ENCODE measurements at places on chromosomes 12 and 14.

- DNase-seq: no peak
Measured at GRCh38 chr12:125287155-125287847, 222.1 kb downstream of the AACS start.

DNA sequence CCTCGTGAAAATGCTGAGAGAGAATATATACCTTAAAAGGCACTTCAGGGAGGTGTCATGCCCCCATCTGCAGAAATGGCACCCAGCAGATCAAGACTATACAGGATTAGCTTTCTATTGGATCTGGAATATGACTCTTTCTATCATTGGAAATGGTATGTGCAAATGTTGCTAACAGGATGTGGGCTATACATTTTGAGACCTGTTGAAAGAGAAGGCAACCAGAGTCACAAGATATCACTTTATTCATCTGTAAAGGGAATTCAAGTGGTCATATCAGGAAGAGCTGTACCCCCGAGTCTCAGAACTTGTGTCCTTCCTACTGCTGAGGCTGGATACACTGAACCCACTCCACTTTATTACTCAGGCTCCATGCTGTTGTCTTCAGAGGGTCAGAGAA, 46.1 kb upstream of the FRMD6 start:
- no peak for DNase-seq

DNA sequence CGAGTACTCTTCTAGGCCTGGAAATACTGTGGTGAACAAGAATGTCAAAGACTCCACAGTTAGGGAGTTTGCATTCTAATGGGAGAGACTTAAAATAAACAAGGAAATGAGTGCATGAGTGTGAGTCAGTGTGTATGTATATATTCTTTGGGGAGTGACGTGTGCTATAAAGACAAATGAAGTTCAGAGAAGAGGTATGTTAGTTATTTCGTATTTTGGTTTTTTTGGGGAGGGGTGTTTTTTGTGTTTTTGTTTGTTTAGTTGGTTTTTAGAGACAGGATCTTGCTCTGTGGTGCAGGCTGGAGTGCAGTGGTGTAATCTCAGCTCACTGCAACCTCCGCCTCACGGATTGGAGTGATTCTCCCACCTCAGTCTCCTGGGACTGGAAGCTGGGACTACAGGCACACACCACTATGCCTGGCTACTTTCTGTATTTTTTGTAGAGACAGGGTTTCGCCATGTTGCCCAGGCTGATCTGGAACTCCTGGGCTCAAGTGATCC, 74.3 kb downstream of the SRGAP1 start:
- DNase-seq: no peak

- DNase-seq: no peak
Measured at GRCh38 chr12:34294671-34295365, 272.5 kb downstream of the ALG10 start.

GRCh38 chr12:89756585-89757398, 48.2 kb upstream of the ATP2B1 start:
- DNase-seq: no peak

- DNase-seq: no peak
Measured at GRCh38 chr12:123149501-123150274, 1.2 kb downstream of the PITPNM2 start.

DNA sequence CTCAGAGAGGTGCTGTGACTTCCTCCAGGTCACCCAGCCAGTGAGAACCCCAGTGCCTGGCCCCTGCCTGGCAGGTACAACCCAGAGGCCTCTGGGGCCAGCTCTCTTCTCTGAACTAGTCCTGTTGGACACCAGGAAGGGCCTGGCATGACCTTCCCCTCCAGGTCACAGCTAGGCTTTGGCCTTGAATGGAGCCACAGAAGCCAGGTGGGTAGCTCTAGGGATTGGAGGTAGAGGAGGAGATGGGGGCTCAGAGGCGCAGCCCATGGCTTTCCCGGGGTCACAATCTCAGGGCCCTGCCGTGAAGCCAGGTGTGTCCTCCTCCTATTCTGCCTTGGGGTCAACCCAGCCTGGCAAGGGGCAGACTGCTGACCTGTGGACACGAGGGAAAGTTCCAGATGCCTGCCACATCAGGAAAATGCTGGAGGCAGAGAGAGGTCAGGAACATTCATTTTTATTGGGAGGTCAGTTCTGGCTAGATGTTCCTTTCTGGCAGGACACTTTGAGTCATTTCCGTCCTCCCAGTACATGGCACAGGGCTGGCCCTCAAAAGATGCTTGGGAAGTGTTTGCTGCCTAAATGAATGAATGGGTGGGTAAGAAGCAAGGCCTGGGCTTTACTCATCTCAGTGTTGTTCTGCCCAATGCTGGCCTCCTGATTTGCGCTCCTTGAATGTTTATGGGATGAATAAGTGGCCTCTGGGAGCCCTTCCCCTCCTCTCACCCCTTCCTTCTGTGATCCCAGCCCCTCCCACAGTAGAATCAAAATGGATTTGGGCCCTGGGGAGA, 25.4 kb downstream of the FAM222A start:
- DNase-seq: no peak

- no peak for DNase-seq
Measured at GRCh38 chr12:14275886-14276285, 89.6 kb upstream of the ATF7IP start.

DNA sequence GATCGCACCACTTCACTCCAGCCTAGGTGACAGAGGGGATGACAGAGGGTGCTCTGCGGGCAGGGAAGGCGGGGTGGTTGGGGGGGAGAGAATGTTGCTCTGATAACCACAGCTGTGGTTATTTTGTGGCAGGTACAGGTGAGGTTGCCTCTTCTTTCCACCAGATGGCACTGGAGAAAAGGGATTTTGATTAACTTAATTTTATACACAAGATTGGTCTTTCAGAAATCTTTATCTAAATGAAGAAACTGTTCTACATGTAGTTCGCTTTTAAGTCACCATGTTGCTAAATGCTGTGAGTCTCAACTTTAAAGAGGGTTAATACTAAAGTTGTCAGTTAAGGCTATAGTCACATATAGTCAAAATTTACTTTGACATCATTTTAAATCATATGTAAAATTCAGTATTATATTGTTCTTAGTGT, 25.7 kb downstream of the FGF23 start:
- no peak for DNase-seq

- no peak for DNase-seq
Measured at GRCh38 chr12:30308010-30308717, 387.5 kb downstream of the IPO8 start.

DNA sequence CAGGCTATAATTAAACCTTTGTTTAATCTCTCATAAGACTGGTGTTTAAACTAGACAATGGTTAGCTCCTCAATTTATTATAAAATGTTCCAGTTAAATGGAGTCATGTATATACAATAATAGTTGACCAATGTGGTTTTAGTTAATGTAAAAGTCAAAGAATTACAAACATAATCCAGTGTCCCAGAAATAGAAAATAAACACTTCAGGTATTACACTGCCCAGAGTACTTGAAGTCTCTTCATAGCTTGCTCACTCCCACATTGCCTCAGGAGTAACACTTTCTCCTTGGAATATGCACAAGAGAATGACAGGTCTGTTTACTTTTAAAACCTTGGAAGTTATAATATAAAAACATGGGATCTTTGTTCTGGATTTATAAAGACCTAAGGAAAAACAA, 60.5 kb downstream of the SLC38A1 start:
- no peak for DNase-seq
